ENCODE measurements at places on chromosomes 7 and 10. TPM values are rescaled to one million over a fixed set of nuclear protein-coding genes. Genes with fewer than 3 reads are reported as not detected.

DNA sequence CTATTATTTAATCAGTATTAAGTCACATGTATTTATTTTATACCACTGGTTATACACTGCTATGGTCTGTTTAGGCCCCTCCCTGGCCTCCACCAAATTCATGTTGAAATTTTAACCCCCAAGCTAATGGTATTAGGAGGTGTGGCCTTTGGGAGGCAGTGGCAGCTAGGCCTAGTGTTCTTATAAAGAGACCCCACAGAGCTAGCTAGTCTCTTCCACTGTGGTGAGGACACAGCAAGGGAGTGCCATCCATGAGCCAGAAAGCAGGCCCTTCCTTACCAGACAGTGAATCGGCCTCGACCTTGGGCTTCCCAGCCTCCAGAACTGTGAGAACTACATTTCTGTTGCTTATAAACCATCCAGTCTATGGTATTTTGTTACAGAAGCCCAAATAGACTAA, 28.7 kb downstream of the RBM48 start:
- no peak for DNase-seq

- no peak for DNase-seq
Measured at GRCh38 chr10:22308390-22308789, 7.8 kb upstream of the COMMD3 start.

DNA sequence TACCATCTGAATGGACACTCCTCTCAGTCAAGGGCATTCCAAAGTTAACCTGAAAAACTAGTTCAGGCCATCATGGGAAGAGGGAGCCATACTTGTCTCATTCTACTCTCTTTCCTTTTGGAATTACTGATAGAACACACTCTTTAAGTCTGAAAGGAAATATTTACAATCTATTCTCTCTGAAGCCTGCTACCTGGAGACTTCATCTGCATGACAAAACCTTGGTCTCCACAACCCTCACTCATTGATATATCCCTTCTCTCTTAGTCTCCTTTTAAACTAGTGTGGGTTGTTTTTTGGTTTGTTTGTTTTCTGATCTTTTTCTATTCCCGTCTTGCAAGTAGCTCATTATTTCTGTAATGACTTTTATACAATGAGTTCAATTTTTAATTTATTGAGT, 169.5 kb downstream of the C1GALT1 start:
- no peak for DNase-seq

DNA sequence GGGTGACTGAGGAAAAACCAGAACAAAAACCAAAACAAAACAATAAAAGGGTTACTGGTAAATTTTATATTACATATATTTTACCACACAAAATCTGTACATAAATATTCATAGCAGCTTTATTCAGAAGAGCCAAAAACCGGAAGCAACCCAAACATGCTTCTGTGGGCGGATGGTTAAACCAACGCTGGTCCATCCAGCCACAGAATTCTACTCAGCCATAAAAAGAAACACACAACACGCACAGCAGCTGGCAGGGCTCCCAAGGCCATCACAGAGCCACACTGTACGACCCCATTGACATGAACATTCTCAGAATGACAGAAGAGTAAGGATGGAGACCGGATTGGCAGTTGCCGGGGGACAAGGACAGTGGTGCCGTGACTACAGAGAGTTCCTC, 83.6 kb downstream of the PROSER2 start:
- no peak for DNase-seq

- peak; percentile 35 for DNase-seq
Measured at GRCh38 chr10:4183761-4184261, 398.8 kb upstream of the KLF6 start.

The CDC14C gene
- not detected for total RNA-seq

- DNase-seq = no peak
Measured at GRCh38 chr10:79153745-79154144, 85.0 kb downstream of the ZMIZ1 start.

DNA sequence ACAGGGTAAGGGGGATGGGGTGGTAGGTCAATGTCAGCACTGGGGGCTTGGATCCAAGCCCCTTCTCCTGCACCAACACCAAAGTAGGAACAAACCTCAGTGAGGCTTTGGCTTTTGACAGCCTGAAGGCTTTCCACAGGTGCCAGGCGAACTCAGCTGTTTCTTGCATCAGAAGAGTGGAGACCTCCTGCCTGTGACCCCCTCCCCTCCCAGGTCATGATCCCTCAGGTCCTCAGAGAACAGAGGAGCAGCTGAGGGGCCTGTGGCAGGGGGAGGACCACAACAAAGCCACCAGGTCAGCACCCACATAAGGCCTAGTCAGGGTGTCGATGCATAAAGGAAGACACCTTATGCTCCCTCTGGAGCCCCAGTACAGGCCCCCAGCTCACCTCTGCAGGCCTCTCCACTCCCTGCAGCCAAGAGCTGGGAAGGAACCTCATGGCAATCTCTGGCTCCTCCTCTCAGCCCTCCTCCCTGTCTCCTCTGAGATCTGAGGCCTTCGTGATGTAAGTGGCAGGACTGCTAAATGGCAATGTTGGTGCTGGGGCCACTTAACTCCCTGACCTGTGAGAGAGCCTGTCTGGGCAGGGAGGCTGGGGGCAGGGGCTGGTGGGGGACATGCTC, 19.1 kb upstream of the PRRT4 start:
- DNase-seq = no peak

GRCh38 chr7:45867471-45867870, 5.4 kb downstream of the CCDC201 start:
- no peak for DNase-seq

DNA sequence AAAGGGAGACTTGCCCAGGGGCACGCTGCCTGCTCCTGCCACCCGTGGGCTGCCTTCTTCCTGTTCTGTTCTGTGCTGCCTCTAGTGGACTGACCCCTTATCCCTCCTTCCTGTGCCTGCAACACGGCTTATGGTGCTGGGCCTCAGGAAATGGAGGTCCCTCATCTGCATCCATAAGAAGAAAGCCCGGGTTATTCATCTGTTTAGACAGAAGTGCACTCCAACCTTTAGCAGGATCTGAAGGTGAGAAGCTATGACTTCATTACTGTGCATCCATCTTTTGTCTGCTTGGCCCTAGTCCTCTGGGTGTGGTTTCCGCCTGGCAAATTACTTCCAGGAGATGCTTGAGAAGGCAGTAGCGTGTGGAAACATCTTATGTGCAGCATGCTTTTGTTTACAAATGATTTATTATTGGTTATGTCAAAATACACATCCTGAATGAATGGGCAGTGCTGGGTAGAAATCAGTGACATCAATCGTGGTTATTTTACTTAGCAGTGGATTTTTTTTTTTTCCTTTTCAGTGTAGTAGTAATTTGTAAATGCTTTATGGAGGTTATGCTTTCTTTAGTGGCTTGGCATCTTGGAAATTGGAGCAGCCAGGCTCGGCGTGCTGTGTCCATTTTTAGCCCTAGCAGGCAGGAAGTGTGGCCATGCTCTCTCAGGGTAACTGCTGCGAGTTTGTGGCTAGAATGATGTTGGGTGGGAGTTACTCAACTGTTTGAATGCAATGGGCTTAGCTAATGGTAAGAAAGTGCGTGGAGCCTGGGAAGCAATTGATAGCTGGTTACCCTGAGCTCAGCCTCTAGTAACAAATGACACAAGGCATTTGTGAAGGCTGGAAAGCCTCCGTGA, 12.7 kb downstream of the PTPRE start:
- no peak for DNase-seq

GRCh38 chr7:28064437-28064836, 116.2 kb downstream of the JAZF1 start:
- DNase-seq = no peak

DNA sequence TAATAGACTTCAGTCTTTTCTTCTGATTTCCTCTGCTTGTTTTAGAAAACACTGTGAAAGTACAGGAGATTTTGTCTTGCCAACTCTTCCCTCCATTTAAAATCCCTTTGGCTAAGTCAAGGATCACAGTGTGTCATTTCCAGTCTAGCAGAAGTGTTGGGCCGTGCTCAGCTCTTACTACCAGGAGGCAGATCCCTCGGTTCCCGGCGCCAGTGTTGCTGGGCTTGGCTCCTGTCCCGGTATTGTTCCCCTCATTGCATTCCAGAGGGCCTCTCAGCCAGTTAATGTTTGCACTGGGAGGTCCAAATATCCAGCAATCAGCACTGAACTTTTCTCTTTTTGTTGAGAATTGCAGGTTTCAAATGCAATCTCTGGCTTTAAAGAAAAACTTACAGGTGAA, 612.1 kb upstream of the MGMT start:
- DNase-seq = peak; percentile 75

GRCh38 chr7:80428161-80429054, 83.5 kb downstream of the GNAT3 start:
- DNase-seq = peak; percentile 35

The TMEM270 gene
- not detected for total RNA-seq

DNA sequence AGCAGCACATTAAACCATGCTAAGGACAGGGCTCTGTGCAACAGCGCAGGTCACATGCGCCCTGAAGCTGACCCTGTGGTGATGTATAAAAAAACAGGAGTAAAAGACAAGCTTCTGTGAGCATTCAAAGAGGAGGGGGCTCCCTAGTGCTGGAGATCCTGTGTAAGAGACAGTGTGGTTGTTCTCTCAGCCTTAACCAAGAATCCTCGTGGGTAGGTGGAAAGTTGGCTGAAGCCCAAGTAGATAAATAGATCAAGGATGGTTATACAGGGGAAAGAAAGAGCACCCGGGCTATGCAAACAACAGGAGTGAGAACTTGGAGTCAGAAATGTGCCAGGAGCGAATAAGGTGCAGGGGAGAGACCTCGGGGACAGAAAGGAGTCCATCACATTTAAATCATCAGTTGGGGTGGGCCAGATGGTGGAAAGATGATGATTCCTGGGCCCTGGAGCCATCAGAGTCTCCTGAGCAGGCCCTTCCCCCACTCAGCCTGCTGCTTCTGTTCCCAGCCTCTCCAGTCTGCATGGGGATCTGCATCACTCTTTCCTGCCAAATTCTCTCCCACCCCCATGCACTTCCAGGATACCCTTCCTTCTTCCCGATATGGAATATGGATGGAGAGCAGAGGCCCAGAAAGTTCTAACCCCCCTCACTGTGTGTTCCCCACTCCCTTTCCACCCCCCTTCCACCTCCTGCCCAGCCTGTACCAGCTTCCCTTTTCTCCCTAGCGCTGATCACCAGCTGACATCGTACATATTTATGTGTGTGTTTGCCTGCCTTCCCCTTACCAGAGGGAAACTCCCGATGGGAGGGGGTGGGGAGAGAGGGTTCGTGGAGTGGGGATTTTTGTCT, 78.1 kb upstream of the PRR15 start:
- DNase-seq = no peak

GRCh38 chr7:73827567-73828106, 3.2 kb upstream of the CLDN4 start:
- DNase-seq = no peak

GRCh38 chr10:62175251-62175650, 93.4 kb downstream of the RTKN2 start:
- no peak for DNase-seq

The GDF2 gene
- total RNA-seq = not detected

- no peak for DNase-seq
Measured at GRCh38 chr10:25129592-25129991, 45.2 kb upstream of the GPR158 start.

DNA sequence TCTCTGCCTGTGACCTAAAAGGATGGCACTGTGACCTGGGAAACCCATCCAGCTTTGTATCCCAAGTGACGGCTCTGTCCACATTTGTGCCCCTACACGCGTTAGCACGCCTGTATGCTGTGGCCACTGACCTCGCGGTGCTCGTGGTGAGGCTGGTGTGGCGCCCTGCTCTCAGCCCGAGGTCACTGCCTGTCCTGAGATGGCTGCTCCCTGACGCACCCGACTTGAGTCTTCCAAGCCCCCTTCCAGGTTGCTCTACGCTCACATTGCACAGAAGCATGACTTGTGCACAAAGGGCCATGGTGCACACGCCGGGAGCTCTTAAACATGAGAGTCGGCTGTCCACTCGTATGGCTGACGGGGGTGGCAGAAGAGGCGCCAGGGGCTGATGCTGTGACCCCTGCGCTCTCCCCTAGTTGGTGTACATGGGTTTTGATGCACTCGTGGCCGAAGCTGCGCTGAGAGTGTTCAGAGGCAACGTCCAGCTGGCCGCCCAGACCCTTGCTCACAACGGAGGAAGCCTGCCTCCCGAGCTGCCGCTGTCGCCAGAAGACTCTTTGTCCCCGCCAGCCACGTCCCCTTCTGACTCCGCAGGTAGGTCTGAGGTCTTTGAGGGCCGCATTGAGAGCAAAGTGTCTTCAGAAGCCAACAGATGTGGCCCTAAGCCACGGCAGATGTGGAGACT, 33.5 kb downstream of the WDR86 start:
- DNase-seq = no peak

GRCh38 chr10:79982861-79983260, 34.0 kb upstream of the SFTPD start:
- no peak for DNase-seq

GRCh38 chr10:80371467-80371866, 14.9 kb downstream of the DYDC2 start:
- DNase-seq = no peak

DNA sequence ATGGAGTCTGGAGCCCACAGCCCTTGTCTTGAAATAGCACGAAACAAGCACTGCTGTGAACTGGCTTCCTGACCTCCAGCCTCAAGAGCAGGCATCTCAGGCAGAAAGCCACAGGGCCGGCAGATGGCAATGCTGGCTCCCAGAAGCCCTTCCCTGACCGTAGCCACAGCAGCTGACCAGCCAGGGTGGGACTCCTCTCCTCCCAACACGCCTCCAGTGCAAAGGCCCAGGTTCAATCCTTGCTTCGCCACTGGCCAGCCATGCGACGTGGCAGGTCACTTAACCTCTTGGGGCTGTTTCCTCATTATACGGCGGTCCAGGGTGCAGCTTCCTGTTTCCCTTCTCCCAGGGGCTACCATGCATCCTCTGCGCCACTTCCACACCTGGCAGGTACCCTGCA, 12.8 kb downstream of the PRKAG2 start:
- DNase-seq = no peak

The METTL27 gene
- total RNA-seq = 3.6 TPM

GRCh38 chr10:102644066-102644645, at the start of gene TRIM8:
Gene TRIM8 (plus strand): TSS chr10:102644479. CDS start chr10:102644618, 139 bp downstream.
- DNase-seq = no peak

- DNase-seq = no peak
Measured at GRCh38 chr7:157412491-157413180, 75.8 kb downstream of the DNAJB6 start.

- peak; percentile 86 for DNase-seq
Measured at GRCh38 chr10:103678178-103678526, 177.2 kb downstream of the SH3PXD2A start.

- DNase-seq = no peak
Measured at GRCh38 chr10:103803941-103804340, 51.4 kb downstream of the SH3PXD2A start.

- DNase-seq = no peak
Measured at GRCh38 chr7:41992881-41993867, 243.8 kb downstream of the GLI3 start.

DNA sequence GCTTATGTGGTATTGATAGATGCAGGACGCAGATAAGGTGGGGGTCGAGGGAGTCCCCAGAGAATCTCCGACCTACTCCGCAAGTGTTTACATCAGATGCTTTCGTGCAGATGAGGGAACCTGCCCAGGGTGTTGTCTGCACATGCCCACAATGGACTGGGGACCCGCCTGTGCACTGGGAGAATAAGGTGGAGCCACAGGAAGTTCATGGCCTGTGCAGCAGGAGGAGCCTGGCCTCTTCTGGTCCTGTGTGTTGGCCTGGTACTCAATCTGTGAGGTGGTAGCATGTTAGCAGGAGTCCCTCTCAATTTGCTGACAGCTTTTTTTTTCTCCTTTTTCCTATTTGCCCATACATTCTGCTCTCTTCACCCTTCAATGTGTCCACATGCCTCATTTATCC, 54.1 kb upstream of the AKR1C1 start:
- DNase-seq = no peak

The ITIH5 gene
- 28.4 TPM for total RNA-seq
